CD8-positive, alpha-beta memory T cell (primary cell): ENCODE measurements at places on chromosomes 5 and 9. TPM values are rescaled to one million over a fixed set of nuclear protein-coding genes. Genes with fewer than 3 reads are reported as not detected.

GRCh38 chr5:134506054-134507039 is 19.1 kb upstream of the JADE2 start:
- H3K27ac ChIP-seq: no peak overlapping the region
- no peaks in the 10 kb centered on the region for H3K27me3 ChIP-seq
- peaks cover 26% of the 10 kb centered on the region for H3K4me1 ChIP-seq
- H3K4me3 ChIP-seq: no peak overlapping the region
- DNase-seq: no peak

Gene DHFR
- total RNA-seq: 82.7 TPM

Gene HTR1A
- total RNA-seq: not detected

DNA sequence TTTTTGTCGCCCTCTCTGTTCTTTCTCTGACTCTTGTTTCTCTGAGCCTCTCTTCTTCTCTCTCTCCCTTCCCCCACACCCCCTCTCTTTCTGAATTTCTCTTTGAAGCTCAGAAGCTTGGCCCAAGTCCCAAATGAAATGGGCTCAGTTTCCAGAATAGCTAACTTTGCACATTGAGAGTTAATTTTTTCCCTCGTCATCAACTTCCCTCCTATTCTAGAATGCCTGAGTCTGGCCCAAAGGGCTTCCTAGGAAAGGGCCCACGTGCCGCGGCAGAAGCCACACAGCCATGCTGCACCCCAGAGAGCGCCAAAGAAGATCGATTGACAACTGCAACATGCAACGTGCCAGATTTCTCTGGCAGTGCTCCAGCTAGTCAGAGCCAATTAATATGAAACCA is 588.8 kb upstream of the KLF4 start:
- H3K27ac ChIP-seq: no peak overlapping the region
- no peaks in the 10 kb centered on the region for H3K36me3 ChIP-seq
- no peaks in the 10 kb centered on the region for H3K4me1 ChIP-seq
- no peaks in the 10 kb centered on the region for H3K27me3 ChIP-seq
- no peak for DNase-seq

DNA sequence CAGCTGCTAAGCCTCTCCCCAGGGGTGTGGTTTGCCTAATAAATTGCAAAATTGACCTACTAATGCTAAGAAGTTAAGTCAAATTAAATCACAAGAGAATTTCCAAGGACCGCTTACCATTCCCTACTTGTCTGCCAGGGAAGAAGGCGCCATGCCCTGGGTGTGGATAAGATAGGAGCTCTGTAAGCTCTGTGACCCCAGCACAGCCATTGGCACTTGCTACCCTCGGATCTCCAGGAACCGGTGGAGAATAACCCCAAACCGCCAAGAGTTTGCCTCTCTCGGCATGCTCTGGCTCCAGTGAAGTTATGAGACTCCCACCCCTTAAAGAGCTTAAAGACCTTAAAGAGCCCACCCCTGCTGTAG is 58.9 kb downstream of the NEURL1B start:
- no peak overlapping the region for H3K4me3 ChIP-seq
- peaks cover 5% of the 10 kb centered on the region for H3K27me3 ChIP-seq
- H3K27ac ChIP-seq: no peak overlapping the region

GRCh38 chr5:15026944-15027343 is 155.4 kb upstream of the ANKH start:
- H3K27me3 ChIP-seq: no peaks in the 10 kb centered on the region
- no peaks in the 10 kb centered on the region for H3K4me1 ChIP-seq
- H3K4me3 ChIP-seq: no peak overlapping the region
- DNase-seq: no peak

DNA sequence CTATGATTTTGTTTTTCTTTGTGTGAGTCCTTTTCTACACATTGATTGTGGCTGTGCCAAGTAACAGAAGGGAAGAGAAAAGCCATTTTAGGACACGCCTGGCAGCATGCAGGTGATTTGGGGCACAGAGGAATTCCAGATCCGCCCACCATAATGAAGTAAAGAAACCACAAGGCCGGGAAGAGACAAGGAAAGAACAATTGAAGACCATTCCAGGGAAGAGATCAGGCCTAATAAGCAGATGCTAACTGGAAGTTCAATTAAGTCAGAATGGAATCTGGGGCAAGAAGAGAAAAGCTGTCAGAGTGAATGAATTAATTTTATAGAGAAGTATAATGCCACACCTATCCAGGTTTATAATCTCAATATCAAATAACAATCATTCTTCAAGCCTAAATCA is 110.2 kb upstream of the ISL1 start:
- H3K27me3 ChIP-seq: no peaks in the 10 kb centered on the region
- DNase-seq: no peak
- H3K4me3 ChIP-seq: no peak overlapping the region
- no peaks in the 10 kb centered on the region for H3K4me1 ChIP-seq
- no peaks in the 10 kb centered on the region for H3K36me3 ChIP-seq
- H3K27ac ChIP-seq: no peak overlapping the region

GRCh38 chr9:95025213-95026147 is 292.0 kb downstream of the FANCC start:
- no peaks in the 10 kb centered on the region for H3K36me3 ChIP-seq
- no peak overlapping the region for H3K27ac ChIP-seq
- no peak for DNase-seq

- no peaks in the 10 kb centered on the region for H3K4me1 ChIP-seq
- no peaks in the 10 kb centered on the region for H3K36me3 ChIP-seq
- H3K27me3 ChIP-seq: peaks cover 5% of the 10 kb centered on the region
- H3K27ac ChIP-seq: no peak overlapping the region
Observed at GRCh38 chr5:142597546-142598337, 88.1 kb downstream of the FGF1 start.

GRCh38 chr5:75450069-75450468 is 61.4 kb downstream of the CERT1 start:
- no peaks in the 10 kb centered on the region for H3K36me3 ChIP-seq
- H3K27me3 ChIP-seq: no peaks in the 10 kb centered on the region
- no peaks in the 10 kb centered on the region for H3K4me1 ChIP-seq

Gene ATP10B
- not detected for total RNA-seq

Gene DND1
- total RNA-seq: 2.3 TPM

Gene MPDZ
- not detected for total RNA-seq

Gene PHF2
- total RNA-seq: 25.0 TPM

Gene DPYSL3
- total RNA-seq: 0.35 TPM

DNA sequence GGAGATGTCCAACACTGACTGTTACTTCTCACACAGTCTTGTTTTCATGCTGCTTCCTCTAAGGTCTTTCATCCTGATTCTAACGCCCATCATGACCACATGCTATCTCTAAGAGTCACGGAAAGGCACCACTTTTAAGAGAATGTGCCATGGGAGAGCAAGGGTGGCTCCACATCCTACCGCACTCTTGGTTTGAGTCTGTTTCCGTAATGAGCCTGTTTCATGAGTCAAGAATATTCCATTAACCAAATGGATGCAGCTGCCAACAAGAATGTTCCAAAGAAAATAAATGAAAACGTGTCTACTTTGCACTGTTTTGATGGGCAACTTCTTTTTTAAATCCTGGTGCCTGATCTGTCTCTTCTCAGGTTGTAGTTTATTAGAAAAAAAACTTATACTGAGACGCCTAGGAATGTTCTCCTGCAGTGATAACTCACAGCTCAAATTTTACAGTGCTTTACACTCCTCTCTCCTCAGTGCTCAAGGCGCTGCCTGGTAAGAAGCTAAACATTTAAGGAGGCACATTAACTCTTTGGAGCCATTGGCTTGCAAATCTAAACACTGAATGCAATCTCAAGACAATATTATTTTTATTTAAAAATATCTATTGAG is 124.3 kb downstream of the FGF1 start:
- H3K36me3 ChIP-seq: no peaks in the 10 kb centered on the region
- H3K4me1 ChIP-seq: no peaks in the 10 kb centered on the region
- H3K27me3 ChIP-seq: no peaks in the 10 kb centered on the region
- no peak overlapping the region for H3K4me3 ChIP-seq
- no peak overlapping the region for H3K27ac ChIP-seq

GRCh38 chr9:89655056-89655989 is 50.5 kb downstream of the GADD45G start:
- H3K27me3 ChIP-seq: no peaks in the 10 kb centered on the region
- H3K4me1 ChIP-seq: peaks cover 8% of the 10 kb centered on the region
- H3K36me3 ChIP-seq: no peaks in the 10 kb centered on the region
- H3K27ac ChIP-seq: no peak overlapping the region
- DNase-seq: no peak
